HCT116 (cell line): ENCODE measurements at places on chromosomes 1 and 21. TPM values are rescaled to one million over a fixed set of nuclear protein-coding genes. Genes with fewer than 3 reads are reported as not detected.

- no peak for DNase-seq
- no peak overlapping the region for H3K4me3 ChIP-seq
- no peaks in the 10 kb centered on the region for H3K36me3 ChIP-seq
- no peak overlapping the region for H3K27ac ChIP-seq
- H3K27me3 ChIP-seq: peaks cover 24% of the 10 kb centered on the region
Observed at GRCh38 chr1:70044832-70045231, 160.5 kb downstream of the LRRC40 start.

GRCh38 chr1:86345042-86345441, 51.1 kb downstream of the ODF2L start:
- H3K27ac ChIP-seq: no peak overlapping the region
- H3K4me3 ChIP-seq: no peak overlapping the region
- H3K27me3 ChIP-seq: no peaks in the 10 kb centered on the region
- H3K36me3 ChIP-seq: no peaks in the 10 kb centered on the region

Gene KCNJ9
- 0.05 TPM for total RNA-seq

DNA sequence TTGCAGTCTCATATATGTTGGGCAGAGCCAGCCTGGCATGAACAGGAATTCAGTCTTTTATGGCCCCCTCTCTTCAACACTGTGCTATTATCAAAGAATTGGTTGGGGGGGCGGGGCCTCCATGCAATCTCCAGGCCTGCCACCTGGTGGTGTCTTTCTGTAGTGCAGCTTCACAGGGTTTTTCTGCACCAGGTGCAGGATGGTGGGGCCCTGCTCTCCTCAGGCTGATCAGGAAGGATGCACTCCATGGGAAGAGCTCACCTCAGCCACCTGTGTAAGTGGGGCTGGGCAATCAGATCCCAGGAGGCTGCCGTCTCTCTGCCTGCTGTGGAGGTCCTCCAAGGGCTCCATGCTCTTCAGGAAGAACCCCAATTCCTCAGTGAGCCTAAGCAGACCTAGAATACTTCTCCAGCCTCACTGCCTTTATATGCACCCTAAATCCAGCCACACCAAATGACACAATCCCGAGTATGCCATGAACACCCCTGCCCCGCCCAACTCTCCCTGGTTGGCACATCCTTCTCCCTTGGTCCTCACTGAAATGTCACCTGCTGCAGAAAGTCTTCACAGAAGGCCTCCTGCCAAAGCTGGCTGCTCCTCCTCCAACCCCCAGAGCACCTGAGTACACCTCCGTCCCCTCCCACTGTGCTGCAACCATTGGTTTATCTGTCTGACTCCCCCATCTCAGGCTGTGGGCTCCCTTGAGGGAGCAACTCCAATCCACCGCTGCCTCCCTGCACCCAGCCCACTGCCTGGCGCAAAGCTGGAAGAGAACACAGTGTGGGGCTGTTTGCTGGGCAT, 16.5 kb downstream of the STK40 start:
- H3K27ac ChIP-seq: peak overlapping the region; percentile 16; the same call in 1 of the 2 replicates
- peak; percentile 43 for DNase-seq
- H3K4me1 ChIP-seq: peaks cover 47% of the 10 kb centered on the region
- H3K27me3 ChIP-seq: no peaks in the 10 kb centered on the region

GRCh38 chr21:37208056-37208721, 58.9 kb downstream of the VPS26C start:
- peaks cover 19% of the 10 kb centered on the region for H3K4me1 ChIP-seq
- no peak for DNase-seq
- H3K27ac ChIP-seq: peak overlapping the region; percentile 69
- H3K36me3 ChIP-seq: no peaks in the 10 kb centered on the region
- H3K27me3 ChIP-seq: no peaks in the 10 kb centered on the region

DNA sequence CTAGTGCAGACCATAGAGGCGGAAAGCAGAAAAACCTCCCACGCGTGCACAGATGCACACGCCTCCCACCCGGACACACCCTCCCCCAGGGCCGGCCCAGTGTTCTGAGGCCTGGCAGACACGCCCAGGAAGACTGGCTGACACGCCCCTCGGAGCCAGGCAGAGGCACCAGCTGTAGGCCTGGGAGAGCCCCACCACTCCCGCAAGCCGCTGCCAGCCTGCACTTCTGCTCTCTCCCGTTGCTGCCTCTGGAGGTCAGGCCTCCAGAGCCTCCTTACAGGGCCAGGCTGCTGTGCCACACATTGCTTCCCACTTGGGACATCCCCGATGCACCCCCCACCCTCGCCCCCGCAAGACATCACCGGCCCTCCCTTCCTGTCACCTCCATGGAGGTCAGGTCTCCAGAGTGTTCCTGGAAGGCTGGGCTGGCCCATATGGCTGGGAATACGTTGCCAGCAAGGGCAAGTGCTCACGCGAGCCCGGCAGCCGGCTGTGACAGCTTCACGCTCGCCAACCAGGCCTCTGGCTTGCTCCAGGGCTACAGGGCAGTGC, 40.4 kb downstream of the CASZ1 start:
- DNase-seq: no peak
- no peaks in the 10 kb centered on the region for H3K36me3 ChIP-seq
- no peak overlapping the region for H3K4me3 ChIP-seq
- H3K27ac ChIP-seq: no peak overlapping the region
- H3K4me1 ChIP-seq: 0 out of 2 replicates have a peak, but pooled peaks cover 2% of the 10 kb centered on the region
- H3K27me3 ChIP-seq: no peaks in the 10 kb centered on the region

Gene TMIGD3
- total RNA-seq: not detected

Gene OR2T27
- not detected for total RNA-seq

DNA sequence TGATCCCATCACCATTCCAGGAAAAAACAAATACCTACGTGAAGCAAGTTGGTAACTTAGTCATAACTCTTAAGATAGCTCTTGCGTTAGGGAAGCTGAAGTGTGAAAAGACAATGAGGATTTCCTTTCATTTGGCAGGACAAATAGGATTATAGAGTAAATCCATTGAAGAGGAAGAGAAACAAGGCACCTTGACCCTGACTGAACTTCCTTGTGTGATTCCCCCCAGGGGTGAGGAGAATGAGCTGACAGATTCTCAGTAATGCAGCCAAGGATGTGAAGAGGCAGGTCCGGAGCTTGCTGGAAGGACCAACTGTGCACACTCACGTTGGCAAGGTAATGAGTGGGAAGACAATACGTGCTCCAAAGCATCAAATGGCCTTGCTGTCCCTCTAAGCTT, 55.0 kb upstream of the HMCN1 start:
- no peaks in the 10 kb centered on the region for H3K27me3 ChIP-seq
- H3K4me1 ChIP-seq: no peaks in the 10 kb centered on the region
- DNase-seq: no peak
- no peaks in the 10 kb centered on the region for H3K36me3 ChIP-seq

Gene UBASH3A
- 0.07 TPM for total RNA-seq

GRCh38 chr1:201436393-201436792, 14.9 kb upstream of the TNNI1 start:
- no peaks in the 10 kb centered on the region for H3K36me3 ChIP-seq
- no peaks in the 10 kb centered on the region for H3K27me3 ChIP-seq
- no peak overlapping the region for H3K27ac ChIP-seq
- peak; percentile 56 for DNase-seq

GRCh38 chr1:106798991-106799390, 257.5 kb upstream of the PRMT6 start:
- DNase-seq: no peak
- no peaks in the 10 kb centered on the region for H3K36me3 ChIP-seq
- H3K27me3 ChIP-seq: no peaks in the 10 kb centered on the region
- no peak overlapping the region for H3K4me3 ChIP-seq
- H3K4me1 ChIP-seq: no peaks in the 10 kb centered on the region

GRCh38 chr1:232600424-232601258, 29.3 kb downstream of the SIPA1L2 start:
- H3K27ac ChIP-seq: no peak overlapping the region
- no peak for DNase-seq
- H3K4me1 ChIP-seq: no peaks in the 10 kb centered on the region
- H3K4me3 ChIP-seq: no peak overlapping the region

- H3K4me3 ChIP-seq: no peak overlapping the region
- H3K4me1 ChIP-seq: no peaks in the 10 kb centered on the region
- no peak for DNase-seq
- no peak overlapping the region for H3K27ac ChIP-seq
Observed at GRCh38 chr1:198486903-198487302, 53.6 kb downstream of the ATP6V1G3 start.

DNA sequence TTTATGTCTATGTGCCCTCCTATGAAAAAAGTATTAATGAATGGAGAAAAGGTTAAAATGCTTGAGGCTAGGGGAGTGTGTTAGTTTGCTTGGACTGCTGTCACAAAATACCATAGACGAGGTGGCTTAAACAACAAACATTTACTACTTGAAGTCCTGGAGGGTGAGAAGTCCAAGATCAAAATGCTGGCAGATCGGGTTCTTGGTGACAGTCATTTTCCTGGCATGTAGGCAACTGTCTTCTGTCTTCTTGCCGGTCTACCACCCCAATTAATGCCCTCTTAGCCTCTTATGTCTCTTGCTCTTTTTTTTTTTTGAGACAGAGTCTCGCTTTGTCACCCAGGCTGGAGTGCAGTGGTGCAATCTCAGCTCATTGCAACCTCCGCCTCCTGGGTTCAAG, 15.0 kb downstream of the ARID1A start:
- no peak for DNase-seq
- no peaks in the 10 kb centered on the region for H3K27me3 ChIP-seq
- peaks cover 10% of the 10 kb centered on the region for H3K4me1 ChIP-seq
- H3K36me3 ChIP-seq: peaks cover 3% of the 10 kb centered on the region; the same call in 1 of the 2 replicates
- H3K27ac ChIP-seq: no peak overlapping the region
- H3K4me3 ChIP-seq: no peak overlapping the region

Gene FCRL6
- not detected for total RNA-seq

GRCh38 chr1:94061513-94062443, 59.2 kb downstream of the ABCA4 start:
- H3K27ac ChIP-seq: no peak overlapping the region
- H3K36me3 ChIP-seq: no peaks in the 10 kb centered on the region
- DNase-seq: peak; percentile 67
- H3K4me1 ChIP-seq: peaks cover 36% of the 10 kb centered on the region

Gene PCSK9
- total RNA-seq: 39.6 TPM

Gene CLIC6
- total RNA-seq: 0.05 TPM

DNA sequence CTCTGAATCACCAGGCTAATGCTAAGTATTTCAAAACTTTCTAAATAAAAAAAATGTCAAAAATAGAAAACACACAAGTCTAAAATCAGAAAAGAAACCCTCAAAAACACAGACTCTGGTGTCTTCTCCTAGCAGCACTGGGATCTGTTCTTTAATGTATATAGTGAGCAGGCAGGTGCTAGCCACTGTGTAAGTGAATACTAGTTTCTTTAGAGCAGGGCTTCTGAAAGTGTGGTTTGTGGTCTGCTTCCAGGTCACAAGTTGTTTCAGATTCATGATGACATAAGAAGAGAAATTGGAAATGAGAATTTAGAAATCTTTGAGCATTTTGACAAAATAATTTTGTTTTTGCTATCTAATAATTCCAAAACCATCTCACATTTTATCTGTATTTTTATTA, 763.1 kb downstream of the USP25 start:
- H3K4me3 ChIP-seq: no peak overlapping the region
- H3K36me3 ChIP-seq: no peaks in the 10 kb centered on the region
- H3K4me1 ChIP-seq: no peaks in the 10 kb centered on the region
- no peak for DNase-seq
- no peaks in the 10 kb centered on the region for H3K27me3 ChIP-seq

- H3K36me3 ChIP-seq: peaks cover 11% of the 10 kb centered on the region
- peaks cover 29% of the 10 kb centered on the region for H3K4me1 ChIP-seq
- no peak overlapping the region for H3K4me3 ChIP-seq
- no peak for DNase-seq
Observed at GRCh38 chr1:241637604-241638003, 2.6 kb downstream of the CHML start.

DNA sequence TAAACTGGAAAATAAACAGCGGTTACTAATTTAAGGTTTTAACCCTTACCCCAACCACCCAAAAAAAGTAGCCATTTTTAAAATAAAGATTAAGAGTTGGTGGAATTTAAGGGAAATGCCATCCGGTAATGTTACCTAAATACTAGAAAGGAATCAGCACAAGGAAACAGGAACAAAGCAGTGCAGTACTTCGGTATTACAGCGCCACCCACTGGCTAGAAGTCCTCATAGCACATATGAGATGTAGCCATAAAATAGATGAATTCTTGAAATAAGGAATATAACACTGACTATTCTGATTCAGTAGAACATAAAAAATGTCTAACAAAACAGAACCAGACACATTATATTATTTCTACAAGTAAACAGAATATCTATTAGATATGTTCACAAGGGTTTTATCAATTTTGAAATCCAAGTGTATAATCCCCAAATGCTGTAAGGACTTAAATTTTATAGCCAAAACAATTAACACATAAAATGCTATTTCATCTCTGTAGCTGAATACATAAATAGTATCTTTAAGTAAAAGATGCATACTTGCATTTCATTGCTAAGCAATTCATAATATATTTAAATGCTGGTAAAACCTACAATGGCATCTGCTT, 58.8 kb downstream of the FRRS1 start:
- no peaks in the 10 kb centered on the region; the same call in 1 of the 2 replicates for H3K36me3 ChIP-seq
- H3K27me3 ChIP-seq: no peaks in the 10 kb centered on the region
- no peaks in the 10 kb centered on the region for H3K4me1 ChIP-seq
- peak; percentile 35 for DNase-seq
- H3K27ac ChIP-seq: no peak overlapping the region
- H3K4me3 ChIP-seq: no peak overlapping the region

DNA sequence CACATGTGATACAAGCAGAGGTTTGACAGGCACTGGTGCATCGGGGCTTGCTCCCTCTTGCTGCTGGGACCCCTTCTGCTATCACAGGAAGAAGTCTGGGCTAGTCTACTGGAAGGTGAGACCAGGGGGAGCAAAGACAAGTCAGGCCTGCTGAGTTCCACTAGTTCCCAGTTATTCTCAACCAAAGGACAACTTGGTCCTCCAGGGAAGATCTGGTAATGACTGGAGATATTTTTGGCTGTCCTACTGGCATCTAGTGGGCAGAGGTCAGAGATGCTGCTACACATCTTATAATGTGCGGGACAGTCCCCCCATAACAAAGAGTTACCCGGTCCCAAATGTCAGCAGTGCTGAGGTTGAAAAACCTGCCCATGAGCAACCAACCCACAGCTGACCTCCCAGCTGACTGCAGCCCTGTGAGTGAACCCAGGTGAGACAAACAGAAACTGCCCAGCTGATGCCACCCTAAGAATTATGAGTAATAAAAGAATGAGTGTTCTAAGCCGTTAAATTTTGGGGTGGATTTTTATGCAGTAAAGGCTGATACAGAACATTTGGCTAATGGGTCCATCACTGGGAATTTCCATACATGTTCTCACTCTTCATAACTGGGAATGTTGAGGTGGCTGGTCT, 71.6 kb downstream of the NENF start:
- H3K36me3 ChIP-seq: no peaks in the 10 kb centered on the region
- H3K4me3 ChIP-seq: no peak overlapping the region
- no peaks in the 10 kb centered on the region for H3K4me1 ChIP-seq
- H3K27me3 ChIP-seq: no peaks in the 10 kb centered on the region
- no peak for DNase-seq
- no peak overlapping the region for H3K27ac ChIP-seq

Gene SV2A
- total RNA-seq: 0.15 TPM

Gene TARDBP
- total RNA-seq: 155 TPM

- H3K27me3 ChIP-seq: no peaks in the 10 kb centered on the region
- H3K4me3 ChIP-seq: no peak overlapping the region
- DNase-seq: no peak
- H3K27ac ChIP-seq: no peak overlapping the region
- H3K36me3 ChIP-seq: no peaks in the 10 kb centered on the region
- H3K4me1 ChIP-seq: peaks cover under 1% of the 10 kb centered on the region
Observed at GRCh38 chr1:10236405-10237156, 26.2 kb downstream of the KIF1B start.

Gene OR2M5
- not detected for total RNA-seq
